ENCODE measurements at places on chromosomes 11 and 22.
A peak's percentile ranks its signal among the peaks of the same experiment; 100 is the strongest.

GRCh38 chr22:36594569-36594968 lies 65.6 kb upstream of the EIF3D start:
- no peak for DNase-seq

GRCh38 chr11:68584991-68585524 lies 99.3 kb upstream of the GAL start:
- no peak for DNase-seq

GRCh38 chr11:69295995-69296889 lies 2.3 kb downstream of the MYEOV start:
- no peak for DNase-seq

DNA sequence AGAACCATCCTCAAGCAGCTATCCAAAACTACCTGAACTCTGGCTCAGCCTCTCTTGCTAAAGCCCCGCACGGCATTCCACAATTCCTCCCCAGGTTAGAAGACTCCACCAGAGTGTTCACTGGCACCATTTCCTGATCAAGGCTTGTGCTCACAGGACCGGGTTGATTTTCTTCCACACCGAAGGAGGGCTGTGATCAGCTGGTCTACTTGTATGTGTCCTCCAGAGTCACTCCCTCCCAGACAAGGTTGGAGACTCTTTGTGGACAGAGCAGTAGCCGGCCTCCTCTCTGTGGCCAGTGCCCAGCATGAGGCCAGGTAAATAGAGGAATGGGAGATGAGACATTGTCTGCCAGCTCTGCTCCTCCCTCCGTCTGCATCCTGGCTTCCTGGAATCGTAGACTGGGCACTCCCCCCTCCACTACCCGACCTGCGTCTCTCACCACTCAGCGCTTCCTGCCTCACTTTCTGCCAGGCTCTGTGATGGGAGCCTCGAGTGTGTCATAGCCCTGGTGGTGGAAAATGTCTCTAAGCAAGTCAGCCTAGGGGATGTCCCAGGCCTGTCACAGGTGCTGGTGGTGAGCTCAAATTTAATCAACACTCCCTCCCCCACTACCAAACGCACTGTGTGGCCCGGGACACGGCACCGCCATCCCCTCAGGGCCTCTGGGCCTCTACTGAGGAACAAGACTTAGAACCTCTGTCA lies 12.5 kb upstream of the TMPRSS6 start:
- no peak for DNase-seq

- peak; percentile 71 for DNase-seq
Observed at GRCh38 chr11:130403271-130403804, 25.1 kb downstream of the ADAMTS8 start.
